Upper lobe of right lung (tissue), 1 donor: ENCODE measurements at places on chromosomes 11 and 22. TPM values are rescaled to one million over a fixed set of nuclear protein-coding genes. Genes with fewer than 3 reads are reported as not detected.

DNA sequence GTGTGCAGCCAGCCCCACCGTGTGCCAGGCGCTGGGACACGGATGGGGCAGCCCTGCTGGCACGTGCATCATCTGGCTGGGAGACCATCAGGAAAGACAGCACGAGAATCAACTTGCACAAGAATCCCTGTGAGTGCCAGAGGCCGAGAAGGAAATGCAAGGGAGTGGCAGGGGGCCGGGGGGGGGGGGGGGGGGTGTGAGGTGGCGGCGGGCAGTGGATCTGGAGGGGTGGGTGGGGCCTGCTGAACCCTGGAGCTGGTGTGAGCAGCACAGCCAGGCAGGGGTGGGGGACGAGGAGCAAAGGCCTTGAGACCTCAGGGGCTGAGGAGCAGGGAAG is 14.0 kb upstream of the FLRT1 start:
- H3K4me3 ChIP-seq = no peak overlapping the region
- H3K4me1 ChIP-seq = no peaks in the 10 kb centered on the region
- no peaks in the 10 kb centered on the region for H3K27me3 ChIP-seq
- no peak for DNase-seq
- no peaks in the 10 kb centered on the region for H3K36me3 ChIP-seq

Gene CCDC157
- 2.7 TPM for total RNA-seq

GRCh38 chr11:134497586-134497985 is 85.5 kb upstream of the B3GAT1 start:
- H3K4me1 ChIP-seq = no peaks in the 10 kb centered on the region
- H3K27me3 ChIP-seq = no peaks in the 10 kb centered on the region
- no peaks in the 10 kb centered on the region for H3K36me3 ChIP-seq
- no peak overlapping the region for H3K27ac ChIP-seq
- no peak overlapping the region for H3K4me3 ChIP-seq

- H3K36me3 ChIP-seq = peaks cover 66% of the 10 kb centered on the region
- H3K27ac ChIP-seq = peak overlapping the region; percentile 30
- H3K4me1 ChIP-seq = peaks cover 13% of the 10 kb centered on the region
- no peaks in the 10 kb centered on the region for H3K27me3 ChIP-seq
- H3K4me3 ChIP-seq = no peak overlapping the region
These were observed 27.3 kb downstream of the CAPN1 start for GRCh38 chr11:65208785-65209710.

- peak overlapping the region; percentile 47 for H3K4me3 ChIP-seq
- DNase-seq = peak; percentile 65
- H3K27me3 ChIP-seq = peaks cover 15% of the 10 kb centered on the region
- H3K27ac ChIP-seq = no peak overlapping the region
These were observed 15.8 kb downstream of the BLID start for GRCh38 chr11:122100037-122100755.

DNA sequence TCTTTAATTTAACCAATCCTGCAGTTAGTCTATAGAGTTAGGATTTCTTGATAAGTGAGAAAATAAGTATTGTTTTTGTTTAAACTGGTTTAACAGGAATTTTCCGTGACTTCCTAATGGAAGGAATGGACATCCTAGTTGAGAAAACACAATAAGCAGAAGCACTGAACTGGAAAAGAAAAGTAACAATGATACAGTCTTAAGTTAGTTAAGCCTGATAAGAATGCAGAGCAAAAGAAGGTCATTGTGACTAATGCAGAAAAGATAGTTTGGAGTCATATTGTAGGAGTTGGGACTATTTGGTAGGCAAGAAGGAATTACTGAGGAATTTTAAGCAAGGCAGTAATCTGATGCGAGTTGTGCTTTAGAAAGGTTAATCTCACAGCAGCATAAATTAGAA is 11.7 kb downstream of the RNF141 start:
- no peaks in the 10 kb centered on the region for H3K4me1 ChIP-seq
- H3K27ac ChIP-seq = no peak overlapping the region
- H3K36me3 ChIP-seq = peaks cover 74% of the 10 kb centered on the region
- no peak for DNase-seq
- no peak overlapping the region for H3K4me3 ChIP-seq

DNA sequence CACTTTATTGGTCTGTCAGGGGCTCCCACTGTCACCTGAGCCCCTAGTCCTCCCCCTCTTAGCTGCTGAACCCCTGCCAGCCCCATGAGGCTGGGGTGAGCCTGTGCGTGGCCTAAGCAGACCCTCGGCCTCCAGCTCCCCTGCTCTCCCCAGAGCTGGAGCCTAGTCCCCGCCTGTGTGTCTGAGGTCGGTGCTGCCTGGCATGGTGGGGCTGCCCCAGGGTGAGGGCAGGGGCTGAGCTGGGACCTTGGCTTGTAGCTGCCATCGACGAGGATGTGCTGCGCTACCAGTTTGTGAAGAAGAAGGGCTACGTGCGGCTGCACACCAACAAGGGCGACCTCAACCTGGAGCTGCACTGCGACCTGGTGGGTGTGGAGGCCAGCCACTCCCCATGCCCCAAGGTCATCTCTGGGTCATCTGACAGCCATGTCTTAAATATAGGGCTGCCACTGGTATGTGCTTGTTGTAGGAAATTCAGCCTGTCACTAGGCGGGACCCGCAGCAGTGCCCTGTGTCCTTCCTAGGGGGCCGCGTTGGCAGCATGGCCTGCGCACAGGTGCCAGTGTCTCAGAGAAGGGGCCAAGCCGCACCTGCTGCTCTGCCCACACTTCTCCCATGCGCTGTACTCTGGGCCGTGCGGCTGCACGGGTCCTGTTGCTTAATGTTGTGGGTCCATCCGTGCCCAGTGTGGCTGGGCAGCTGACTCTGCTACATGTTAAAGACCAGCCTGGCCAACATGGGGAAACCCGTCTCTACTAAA is 21.0 kb downstream of the PPIL2 start:
- H3K27me3 ChIP-seq = no peaks in the 10 kb centered on the region
- no peaks in the 10 kb centered on the region for H3K4me1 ChIP-seq
- H3K36me3 ChIP-seq = peaks cover 79% of the 10 kb centered on the region

GRCh38 chr22:46984751-46985506 is 222.5 kb downstream of the TBC1D22A start:
- peaks cover 2% of the 10 kb centered on the region for H3K36me3 ChIP-seq
- H3K27ac ChIP-seq = no peak overlapping the region
- no peak for DNase-seq
- H3K4me3 ChIP-seq = no peak overlapping the region

Gene SYCE3
- total RNA-seq = not detected

Gene CSTF3
- total RNA-seq = 17.9 TPM

Gene TMEM218
- 19.0 TPM for total RNA-seq

DNA sequence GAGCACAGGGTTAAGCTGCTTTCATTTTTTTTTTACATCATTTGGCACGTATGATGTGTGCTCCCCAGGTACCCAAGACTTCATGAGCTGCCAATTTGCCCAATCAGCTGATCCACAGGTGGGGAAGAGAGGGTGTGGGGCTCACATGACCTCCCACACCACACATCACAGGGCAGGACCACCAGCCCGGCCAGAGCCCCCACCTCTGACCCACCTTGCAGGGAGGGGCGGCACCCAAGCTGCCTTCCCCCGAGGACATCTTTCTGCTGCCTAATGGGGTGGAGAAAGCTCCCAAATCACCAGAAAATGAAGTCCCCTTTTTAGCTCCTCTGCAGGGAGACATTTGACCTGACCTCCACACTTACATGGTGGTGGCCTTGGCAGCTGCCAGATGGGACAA is 119.8 kb downstream of the MPPED1 start:
- no peak for DNase-seq
- H3K27me3 ChIP-seq = no peaks in the 10 kb centered on the region
- H3K27ac ChIP-seq = no peak overlapping the region

Gene SEC14L2
- total RNA-seq = 7.1 TPM

DNA sequence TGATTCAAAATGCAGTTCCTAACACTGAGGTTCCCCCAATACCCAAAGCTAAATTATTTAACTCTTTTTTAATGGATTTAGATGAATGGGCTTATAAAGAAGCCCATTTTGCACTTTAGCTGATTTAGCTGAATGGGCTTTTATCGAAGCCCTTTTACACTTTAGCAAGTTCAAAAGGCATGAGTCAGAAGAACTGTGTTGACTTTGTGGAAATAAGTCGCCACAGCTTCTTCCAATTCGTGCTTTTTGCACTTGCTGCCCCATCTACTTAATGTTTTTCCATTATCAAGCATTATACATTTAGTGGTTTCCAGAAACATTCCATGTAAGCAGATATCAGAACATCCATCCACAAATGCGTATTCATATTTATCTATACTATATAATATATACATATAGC is 20.5 kb upstream of the GRIA4 start:
- H3K4me1 ChIP-seq = no peaks in the 10 kb centered on the region
- H3K27me3 ChIP-seq = no peaks in the 10 kb centered on the region
- no peak overlapping the region for H3K4me3 ChIP-seq
- no peaks in the 10 kb centered on the region for H3K36me3 ChIP-seq

GRCh38 chr11:127902382-127902781 is 685.0 kb downstream of the ETS1 start:
- no peak for DNase-seq
- H3K4me1 ChIP-seq = no peaks in the 10 kb centered on the region
- no peaks in the 10 kb centered on the region for H3K27me3 ChIP-seq
- H3K27ac ChIP-seq = no peak overlapping the region

Gene PATE2
- not detected for total RNA-seq

DNA sequence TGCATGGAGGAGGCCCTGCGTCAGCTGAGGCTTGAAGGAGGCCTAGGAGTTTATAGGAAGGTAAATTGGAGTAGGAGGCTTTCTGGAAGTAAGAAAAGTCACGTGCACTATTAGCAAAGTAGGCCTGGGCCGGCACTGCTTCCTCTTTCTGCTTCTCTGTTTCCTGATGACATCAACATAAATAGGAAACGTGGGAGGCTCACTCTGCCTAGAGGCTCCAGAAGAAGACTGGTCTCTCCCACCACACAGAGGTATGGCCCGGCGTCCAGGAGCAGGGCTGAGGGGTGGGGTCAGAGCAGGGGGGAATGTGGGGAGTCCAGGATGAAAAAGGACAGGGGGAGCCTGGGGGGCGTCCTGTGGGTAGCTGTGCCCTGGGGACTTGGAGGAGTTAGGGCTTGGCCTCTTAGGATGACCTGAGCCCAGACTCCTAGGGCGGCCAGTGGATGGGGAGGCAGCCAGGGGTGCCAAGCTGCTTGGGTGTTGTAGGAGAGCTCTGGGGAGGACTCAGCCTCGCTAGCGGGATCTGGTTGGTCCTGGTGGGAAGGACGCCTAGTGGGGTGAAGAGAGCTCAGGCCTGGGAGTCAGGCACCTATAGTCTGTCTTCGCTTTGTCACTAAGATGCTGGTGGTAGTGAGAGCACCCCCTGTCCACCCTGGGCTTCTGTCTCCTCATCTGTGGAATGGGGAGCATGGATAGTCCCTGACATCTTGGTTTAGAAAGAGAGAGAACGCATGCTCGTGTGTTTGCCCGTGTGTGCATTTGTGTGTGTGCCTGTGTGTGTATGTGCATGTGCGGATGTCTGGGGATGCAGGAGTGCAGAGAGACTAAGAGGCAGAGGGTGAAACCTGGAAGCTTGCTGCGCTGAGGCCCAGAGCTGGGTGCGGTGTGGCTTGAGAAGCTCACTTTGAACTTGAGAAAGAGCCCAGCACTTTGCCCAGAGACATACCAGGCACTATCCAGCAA is at the start of gene CSF2RB:
Gene CSF2RB, plus strand, starts transcription at position 202 of the 963 bp plus-strand sequence. CDS start 8,580 bp downstream, outside the sequence.
- H3K36me3 ChIP-seq = no peaks in the 10 kb centered on the region
- peak within 1 kb of the TSS; percentile 50 for H3K4me3 ChIP-seq
- peaks cover 10% of the 10 kb centered on the region for H3K4me1 ChIP-seq
- H3K27me3 ChIP-seq = no peaks in the 10 kb centered on the region
- DNase-seq = peak; percentile 80

DNA sequence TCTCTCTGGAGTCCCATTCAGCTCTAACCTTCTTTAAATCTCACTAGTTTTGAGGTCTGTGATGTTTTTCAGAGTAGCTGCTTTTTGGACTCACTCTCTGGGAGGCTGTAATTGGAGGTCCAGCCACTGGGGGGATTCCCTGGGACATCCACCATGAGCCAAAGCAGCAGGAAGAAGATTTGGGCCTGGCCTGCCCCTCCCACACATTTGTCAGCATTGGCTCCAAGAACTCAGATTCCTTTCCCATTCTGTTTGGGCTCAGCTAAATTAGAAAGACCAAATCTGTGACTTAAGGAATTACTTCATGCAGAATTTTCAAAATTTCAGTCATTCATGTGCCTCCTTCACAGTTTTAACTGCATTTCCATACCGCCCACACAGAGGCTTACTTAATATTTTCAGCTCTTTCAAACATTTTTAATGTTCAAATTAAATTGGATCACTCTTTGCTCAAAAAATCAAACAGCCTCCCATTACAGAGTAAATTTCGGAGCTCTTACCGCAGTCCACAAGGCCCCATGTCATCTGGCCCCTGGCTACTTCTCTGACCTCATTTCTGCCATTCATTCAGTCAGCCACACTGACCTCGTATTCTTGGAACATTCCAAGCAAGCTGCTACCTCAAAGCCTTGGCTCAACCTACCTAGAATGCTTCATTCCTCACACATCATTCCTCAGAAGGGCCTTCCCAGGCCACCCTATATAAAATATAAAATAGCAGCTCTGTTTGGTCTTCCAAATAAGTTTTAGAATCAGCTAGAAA is 54.5 kb upstream of the RRAS2 start:
- H3K36me3 ChIP-seq = no peaks in the 10 kb centered on the region
- no peaks in the 10 kb centered on the region for H3K27me3 ChIP-seq
- no peak overlapping the region for H3K4me3 ChIP-seq
- H3K27ac ChIP-seq = no peak overlapping the region
- H3K4me1 ChIP-seq = peaks cover 7% of the 10 kb centered on the region

Gene F2
- total RNA-seq = not detected

GRCh38 chr11:5004424-5005274 is 10.0 kb downstream of the OR51L1 start:
- H3K4me3 ChIP-seq = no peak overlapping the region
- no peaks in the 10 kb centered on the region for H3K27me3 ChIP-seq
- H3K36me3 ChIP-seq = no peaks in the 10 kb centered on the region
- DNase-seq = no peak
- no peaks in the 10 kb centered on the region for H3K4me1 ChIP-seq

Gene CENPM
- total RNA-seq = 1.3 TPM

- H3K27ac ChIP-seq = no peak overlapping the region
- peaks cover 15% of the 10 kb centered on the region for H3K4me1 ChIP-seq
- no peak for DNase-seq
- H3K27me3 ChIP-seq = no peaks in the 10 kb centered on the region
These were observed 133.5 kb downstream of the CD44 start for GRCh38 chr11:35272391-35272902.
